SW480 (cell line): ENCODE measurements at places on chromosomes 16 and 17.

GRCh38 chr17:11889266-11889665 lies 108.0 kb downstream of the ZNF18 start:
- no peak for DNase-seq

GRCh38 chr17:71821511-71821910 lies 299.3 kb upstream of the SOX9 start:
- no peak for DNase-seq

DNA sequence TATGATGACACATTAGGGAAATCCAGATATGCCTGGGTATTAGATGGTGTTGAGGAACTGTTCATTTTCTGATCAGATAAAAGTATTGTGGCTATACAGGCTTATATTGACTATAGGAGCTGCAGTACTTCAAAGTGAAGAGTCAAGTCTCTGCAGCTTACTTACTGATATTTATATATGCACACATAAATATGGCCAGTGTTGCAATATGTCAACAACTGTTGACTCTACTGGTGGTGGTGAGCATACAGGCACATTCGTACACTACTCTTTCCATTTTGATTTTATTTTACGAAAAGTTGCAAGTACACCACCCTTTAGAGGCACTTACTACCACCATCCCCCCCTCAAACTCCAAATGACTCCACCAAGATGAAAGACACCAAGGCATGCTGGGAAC lies 2.5 kb downstream of the CIAO2B start:
- DNase-seq, result no peak

- DNase-seq, result no peak
Measured at GRCh38 chr17:64337676-64338075, 53.0 kb downstream of the PECAM1 start.

DNA sequence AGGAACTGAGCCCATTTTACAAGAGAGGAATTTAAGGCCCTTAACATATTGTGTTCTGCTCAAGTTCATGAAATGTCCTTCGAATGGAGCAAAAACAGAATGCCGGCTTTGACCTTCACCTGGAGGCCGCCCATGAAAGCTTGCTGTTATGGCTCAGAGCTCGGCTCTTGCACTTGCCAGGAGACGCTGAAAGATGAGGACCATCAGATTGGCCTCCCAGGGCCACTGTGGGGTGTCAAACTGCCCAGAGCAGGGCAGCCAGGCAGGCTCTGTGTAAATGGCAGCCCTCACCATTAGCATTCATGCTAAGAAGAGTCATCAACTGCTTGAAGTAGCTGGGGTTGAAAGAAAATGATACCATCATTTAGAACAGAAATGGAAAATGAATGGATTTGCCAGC lies 39.3 kb downstream of the IL21R start:
- no peak for DNase-seq

- no peak for DNase-seq
Measured at GRCh38 chr16:272633-273546, 2.9 kb downstream of the RGS11 start.

DNA sequence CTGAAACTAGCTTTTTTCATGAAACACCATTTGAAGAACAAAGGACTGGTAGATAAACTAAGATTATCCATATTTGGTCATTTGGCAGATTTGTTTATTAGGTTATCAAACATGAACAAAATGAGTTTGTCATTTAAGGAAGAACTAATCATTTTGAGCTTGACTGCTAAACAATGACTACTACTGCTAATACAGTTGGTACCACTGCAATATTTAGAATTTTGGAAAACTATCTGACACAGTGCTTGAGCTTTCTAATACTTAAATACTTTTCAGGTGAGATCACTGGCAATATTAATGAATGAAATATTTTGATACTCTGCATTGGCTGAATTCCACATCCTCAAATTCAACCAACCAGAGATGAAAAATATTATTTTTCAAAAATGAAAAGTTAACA lies 47.2 kb downstream of the MED13 start:
- DNase-seq, result no peak

DNA sequence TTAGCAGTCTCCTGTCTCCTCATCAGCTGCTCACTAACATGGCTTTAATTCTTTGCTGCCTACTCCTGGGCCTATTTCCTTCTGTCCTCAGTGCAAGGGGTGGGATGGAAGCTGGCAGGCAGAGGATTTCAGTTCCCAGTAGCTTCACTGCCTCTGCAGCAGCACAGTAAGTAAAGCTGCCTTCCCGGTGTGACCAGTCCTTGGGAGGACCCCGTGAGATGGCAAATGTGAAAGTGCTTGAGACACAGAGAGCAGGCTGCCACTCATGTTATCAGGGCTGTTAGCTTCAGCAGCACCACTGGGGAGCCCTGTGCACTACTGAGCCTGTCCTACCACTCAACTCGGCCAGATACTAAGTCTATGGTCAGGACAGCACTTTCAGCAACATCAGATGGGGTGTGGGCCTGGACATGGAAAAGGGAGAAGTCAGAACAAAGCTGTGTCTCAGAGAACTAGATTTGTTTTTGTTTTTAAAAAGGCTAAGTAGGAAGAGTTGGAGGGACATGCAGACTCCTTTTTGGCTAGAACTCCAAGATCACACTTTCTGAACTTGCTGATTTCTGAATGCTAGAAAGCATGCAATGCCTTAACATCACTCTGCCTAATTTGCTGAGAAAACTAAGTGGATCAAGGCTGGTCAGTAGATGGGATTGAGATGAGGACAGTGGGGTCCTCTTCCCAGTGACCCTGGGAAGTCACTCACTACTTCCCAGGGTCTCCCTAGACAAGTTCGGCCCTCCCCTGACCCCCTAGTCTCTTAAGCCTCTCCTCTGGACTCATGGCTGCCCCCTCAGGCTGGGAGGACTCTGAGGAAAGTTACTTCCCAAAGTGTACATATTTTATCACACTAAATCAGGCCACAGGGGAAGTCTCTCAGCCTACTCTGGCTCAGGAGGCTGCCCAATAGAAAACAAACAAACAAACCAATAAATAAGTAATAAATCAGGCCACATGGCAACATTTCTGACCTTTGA lies 1.1 kb downstream of the ACSF2 start:
- peak; percentile 61 for DNase-seq

DNA sequence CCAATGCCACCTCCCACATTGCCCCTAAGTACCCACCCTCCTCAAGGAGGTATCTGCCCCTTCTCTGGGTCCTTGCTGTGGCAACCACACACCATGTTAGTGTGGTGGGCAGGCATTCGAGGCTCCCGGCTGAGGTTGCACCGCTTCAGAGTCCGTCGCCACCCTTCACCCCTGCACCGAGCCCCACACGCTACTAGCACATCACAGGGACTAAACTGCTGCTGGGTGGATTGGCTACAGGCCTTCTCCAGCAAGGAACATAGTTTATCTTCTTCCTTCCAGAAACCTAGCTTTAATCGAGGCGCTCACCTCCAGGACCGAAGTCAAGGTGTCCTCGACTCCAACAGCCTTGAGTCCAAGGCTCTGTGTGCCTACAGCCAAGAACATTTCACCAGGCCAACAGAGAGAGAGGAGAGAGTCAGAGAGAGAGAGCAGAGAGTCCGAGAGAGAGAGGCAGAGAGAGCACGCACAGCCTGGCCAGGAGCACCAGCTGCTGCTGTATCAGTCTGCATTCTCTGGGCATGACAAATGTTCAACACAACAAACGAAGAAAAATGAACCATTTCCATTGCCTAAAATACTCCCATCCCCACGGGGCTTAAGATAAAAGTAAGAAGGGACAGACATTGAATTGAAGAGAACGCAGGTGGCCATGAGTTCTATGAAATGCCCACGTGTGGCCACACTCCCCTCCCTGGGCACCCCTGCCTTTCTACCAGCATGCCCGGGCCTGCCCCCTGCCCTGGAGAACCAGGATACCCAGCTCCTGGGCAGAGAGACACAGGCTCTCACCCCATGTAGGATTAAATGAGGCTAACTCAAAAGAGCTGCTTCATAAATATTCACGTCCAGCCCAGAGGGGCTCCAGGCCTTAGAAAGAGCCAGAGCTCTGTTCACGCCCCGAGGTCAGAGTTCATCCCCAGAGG lies 94.9 kb downstream of the RBFOX3 start:
- DNase-seq, result no peak

DNA sequence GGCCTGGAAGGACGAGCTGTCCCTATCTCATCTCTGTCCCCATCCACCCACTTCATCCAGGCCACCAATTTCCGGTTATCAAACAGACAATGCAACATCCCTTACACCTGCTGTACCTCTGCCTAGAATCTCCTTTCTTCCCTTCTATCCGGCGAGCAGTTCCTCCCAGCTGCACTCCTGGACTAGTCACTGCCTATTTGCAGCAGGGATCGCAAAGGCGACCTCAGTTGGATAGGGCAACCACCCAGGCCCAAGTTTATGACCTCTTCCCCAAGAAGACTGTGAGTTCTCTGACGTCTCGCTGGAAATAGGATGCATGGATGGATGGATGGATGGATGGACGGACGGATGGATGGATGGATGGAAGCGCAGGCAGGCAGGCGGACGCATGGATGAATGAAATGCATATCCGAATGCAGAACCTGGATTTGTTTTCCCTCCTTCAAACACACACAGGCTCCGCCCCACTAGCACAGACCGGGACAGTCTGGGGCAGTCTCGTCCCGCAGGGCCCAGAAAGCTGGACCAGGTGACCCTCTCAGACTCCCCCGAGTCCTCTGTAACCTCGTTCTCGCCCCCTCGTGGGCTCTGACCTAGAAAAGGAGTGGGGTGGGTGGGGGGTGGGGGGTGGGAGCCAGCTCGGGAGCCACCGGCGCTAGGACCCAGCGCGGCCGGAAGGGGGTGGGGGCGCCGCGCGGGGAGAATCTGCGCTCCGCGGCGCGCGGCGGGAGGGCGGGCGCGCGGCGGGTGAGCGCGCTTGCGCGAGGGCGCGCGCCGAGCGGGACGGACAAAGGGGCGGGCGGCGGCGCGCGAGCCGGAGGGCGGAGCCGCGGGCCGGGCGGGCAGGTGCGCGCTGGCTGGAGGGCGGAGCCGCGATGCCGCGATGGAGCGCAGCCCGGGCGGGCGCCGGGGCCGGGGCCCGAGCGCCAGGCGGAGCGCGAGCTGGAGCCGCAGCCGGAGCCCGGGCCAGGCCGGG lies at the start of gene SBK1:
SBK1 (plus strand) TSS at position 875 of the 976 bp plus-strand sequence. CDS start 24,867 bp downstream, outside the sequence.
- peak; percentile 81 for DNase-seq

- no peak for DNase-seq
Measured at GRCh38 chr16:67144943-67145342, 5.9 kb downstream of the B3GNT9 start.

GRCh38 chr16:17347624-17348023 lies 123.1 kb downstream of the XYLT1 start:
- DNase-seq, result no peak

GRCh38 chr16:56842133-56842532 lies 22.9 kb upstream of the SLC12A3 start:
- DNase-seq, result no peak

DNA sequence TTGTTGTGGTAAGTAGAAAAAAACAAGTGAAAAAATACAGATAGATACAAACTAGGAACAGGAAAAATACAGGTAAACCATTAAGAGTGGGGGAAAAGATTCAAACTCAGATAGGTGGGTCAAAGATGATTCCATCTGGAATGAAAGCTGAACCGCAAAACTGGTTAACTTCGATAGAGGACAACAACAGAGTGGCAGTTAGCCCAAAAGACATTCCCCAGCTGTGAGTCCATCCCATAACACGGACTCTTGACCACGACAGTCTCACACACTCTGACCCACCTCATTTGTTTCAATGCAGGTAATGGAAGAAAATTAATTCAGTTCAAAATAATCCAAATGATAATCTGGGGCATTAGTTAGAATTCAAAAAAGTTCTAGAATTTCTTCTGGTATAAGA lies 13.5 kb downstream of the ELAC2 start:
- DNase-seq, result no peak

DNA sequence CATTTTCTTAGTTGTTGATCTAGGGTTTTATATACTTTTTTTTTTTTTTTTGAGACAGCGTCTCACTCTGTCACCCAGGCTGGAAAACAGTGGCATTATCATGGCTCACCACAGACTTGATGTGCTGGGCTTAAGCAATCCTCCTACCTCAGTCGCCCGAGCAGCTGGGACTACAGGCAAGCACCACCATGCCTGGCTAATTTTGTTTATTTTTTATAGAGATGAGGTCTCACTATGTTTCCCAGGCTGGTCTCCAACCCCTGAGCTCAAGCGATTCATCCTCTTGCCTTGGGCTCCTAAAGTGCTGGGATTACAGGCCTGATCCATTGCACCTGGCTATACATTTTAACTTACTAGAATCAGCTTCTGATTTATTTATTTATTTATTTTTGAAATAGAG lies 34.2 kb upstream of the ATP2A3 start:
- no peak for DNase-seq

GRCh38 chr16:47366228-47366627 lies 94.6 kb downstream of the ITFG1 start:
- no peak for DNase-seq

DNA sequence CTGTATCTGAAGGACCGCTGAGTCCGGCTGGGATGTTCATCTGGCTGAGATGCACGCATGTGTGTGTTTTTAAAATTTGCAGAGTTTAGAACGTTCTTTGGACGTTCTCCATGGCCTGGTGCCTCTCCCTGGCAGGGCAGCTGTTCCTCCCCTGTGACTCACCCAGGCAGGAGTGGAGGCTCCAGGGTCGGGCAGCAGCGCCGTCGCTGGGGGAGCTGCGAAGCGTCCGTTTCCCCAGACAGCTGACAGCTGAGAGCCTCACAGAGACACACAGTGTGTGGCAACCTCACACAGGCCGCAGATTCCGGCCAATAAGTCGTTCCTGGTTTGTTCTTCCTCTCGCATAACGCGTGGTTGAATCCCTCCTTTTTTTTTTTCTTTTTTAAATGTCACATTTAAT lies 80.6 kb downstream of the OR1D5 start:
- DNase-seq, result no peak

DNA sequence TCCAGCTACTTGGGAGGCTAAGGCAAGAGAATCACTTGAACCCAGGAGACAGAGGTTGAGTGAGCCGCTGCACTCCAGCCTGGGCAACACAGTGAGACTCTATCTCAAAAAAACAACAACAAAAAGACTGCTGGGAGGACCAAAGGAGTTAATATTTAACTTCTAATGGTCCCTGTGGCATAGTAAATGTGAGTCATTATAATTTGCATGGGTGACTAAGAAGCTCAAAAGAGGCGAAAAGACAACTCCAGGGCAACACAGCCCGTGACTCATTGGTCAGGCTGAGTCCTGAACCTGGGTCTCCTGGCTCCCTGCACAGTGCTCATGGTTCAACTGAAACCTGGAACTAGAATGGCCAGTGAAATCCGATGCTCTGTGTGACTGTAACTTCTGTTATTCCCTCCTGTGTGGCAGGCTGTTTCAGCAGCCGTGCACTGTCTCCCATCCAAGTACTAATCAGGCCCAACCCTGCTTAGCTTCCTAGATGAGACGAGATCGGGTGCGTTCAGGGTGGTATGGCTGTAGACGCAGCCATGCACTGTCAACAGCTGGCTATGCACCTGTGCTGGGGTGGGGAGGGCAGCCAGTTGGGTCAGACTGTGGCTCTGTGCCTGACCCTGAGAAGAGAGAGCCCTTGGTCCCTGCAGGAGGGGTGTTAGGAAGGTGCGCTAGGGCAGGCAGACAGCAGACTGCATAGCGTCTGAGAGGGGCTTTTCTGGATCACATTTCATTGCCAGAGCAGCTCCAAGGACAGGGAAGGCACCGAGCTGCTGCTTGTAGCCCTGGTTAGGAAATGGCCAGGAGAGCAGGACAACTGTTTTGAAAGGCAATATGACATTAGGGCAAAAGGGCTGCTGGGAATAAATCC lies 14.5 kb upstream of the GPRC5C start:
- peak; percentile 93 for DNase-seq

GRCh38 chr17:41333098-41333497 lies 17.5 kb downstream of the KRT33A start:
- DNase-seq, result no peak

GRCh38 chr17:44400226-44400847 lies 10.9 kb upstream of the ITGA2B start:
- no peak for DNase-seq
